ENCODE measurements at places on chromosomes 11 and 22.

DNA sequence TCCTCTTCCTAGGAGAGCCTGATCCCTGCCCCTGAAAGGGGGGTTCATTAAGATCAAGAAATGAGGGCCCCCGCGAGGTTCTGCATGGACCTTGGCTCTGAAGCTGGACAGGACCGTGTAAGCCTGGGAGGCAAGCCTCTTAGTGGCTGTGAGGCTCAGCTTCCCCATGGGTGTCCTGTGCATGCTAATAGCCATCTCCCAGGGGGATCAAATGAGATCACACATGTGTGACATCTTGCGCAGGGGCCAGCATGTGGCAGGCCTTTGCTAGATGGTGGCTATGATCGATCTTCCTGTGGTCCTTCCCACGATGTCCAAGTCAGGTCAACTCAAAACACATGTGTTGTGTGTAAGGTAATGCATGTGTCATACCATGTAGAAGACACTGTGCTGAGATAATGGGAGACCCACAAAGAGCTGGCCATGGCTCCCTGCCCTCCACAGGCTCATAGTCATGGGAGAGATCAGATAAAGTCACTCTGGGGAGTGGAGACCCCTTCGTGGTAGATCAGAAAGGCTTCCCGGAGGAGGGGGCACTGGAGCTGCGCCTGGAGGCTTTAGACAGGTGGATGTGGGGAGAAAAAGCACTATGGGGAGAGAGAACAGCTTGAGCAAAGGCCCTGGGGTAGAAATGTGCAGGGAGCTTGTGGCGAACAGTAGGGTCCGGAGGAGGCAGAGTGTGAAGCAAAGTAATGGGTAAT lies 3.7 kb downstream of the RAC2 start:
- no peak for DNase-seq

- no peak for DNase-seq
These were observed 31.0 kb upstream of the PPP2R1B start for GRCh38 chr11:111797145-111797581.

- DNase-seq, result peak; percentile 73
These were observed 14.7 kb downstream of the GGA1 start for GRCh38 chr22:37623075-37624016.

- peak; percentile 41 for DNase-seq
These were observed 17.4 kb upstream of the CTSC start for GRCh38 chr11:88354912-88355311.

DNA sequence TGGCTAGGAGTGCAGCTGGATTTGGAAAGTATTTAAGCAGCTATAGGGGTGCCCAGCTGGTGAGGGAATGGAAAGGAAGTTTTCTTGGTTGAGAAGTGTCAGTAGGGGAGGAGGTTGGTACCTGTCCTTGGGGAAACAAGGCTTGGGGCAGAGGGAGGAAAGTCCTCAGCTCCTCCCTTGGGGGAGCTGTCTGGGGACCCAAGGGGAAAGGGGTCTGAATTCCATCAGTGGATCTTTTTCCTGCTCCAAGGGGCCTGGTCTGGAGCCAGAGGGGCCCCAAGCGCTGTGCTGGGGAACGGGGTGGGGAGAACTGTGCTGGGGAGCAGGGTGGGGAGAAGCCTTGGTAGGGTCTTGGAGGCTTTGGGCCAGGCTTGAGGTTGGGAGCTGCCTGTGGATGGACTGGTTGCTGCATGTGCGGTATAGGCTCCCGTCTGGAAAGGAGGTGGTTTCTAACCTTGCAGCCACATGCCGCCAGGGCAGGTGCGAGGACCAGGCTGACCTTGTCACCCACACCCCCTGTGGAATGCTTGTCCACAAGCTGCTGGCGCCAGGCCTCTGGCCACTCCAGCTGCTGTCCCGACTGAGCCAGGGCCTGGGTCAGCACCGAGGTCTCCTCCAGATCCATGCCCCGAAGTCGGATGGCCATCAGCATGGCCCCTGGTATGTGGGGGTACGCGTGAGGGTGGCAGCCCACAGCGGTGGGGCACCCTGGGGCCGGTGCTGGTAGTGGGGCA lies 963 bp downstream of the TYMP start:
- no peak for DNase-seq

DNA sequence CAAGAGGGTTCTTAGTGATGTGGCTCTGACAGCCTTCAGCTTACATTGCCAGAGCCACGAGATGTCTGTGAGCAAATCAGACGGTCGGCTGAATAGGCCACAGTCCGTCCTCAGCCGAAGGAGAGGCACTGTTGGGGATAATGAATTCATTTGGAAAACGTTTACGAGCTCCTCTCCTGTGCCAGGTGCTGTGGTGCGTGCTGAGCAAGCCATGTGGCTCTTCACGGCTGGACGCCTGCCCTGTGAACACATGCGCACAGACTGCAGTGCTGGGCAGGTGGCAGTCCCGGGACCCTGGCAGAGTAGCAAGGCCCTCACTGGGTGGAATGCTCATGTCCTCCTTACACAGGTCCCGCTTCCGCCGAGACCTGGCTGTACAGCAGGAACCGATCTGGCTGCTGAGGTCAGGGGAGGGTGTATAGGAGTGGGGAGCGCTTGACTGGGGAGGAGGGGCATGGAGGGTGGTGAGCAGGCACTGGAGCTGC lies 6.8 kb downstream of the TBC1D22A start:
- DNase-seq, result no peak
